T-helper 2 cell (primary cell): ENCODE measurements at places on chromosomes 5 and 9.

DNA sequence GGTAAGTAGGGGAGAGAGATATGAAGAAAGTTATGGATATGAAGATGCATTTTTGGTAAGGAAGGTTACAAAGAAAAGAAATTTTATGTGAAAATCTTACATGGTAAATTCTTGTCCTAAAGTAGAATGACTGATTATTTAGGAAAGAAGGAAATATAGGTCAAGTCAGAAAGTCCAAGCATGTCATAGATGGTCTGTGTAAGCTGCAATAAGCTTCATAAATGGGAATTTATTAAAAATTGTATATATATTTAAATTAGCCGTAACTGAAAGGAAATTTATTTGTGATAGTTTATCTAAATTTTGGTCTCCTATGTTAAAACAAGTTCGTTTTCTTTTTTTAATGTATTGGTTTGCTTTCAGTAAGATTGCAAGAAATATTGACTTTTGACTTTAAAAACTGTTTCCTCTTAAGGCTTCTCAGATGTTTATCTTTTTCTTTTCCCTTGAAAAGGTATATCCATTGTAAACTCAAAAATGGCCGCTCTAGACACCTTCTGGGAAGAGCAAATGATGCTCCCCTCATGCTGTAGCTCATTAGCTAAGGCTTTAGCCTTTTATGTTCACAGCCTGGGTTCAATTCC, 46.8 kb upstream of the HAPLN1 start:
- no peak for DNase-seq

- DNase-seq = peak; percentile 65
Measured at GRCh38 chr5:60597572-60598320, 102.2 kb downstream of the DEPDC1B start.

GRCh38 chr5:132009706-132010405, 1.6 kb downstream of the ACSL6 start:
- no peak for DNase-seq

DNA sequence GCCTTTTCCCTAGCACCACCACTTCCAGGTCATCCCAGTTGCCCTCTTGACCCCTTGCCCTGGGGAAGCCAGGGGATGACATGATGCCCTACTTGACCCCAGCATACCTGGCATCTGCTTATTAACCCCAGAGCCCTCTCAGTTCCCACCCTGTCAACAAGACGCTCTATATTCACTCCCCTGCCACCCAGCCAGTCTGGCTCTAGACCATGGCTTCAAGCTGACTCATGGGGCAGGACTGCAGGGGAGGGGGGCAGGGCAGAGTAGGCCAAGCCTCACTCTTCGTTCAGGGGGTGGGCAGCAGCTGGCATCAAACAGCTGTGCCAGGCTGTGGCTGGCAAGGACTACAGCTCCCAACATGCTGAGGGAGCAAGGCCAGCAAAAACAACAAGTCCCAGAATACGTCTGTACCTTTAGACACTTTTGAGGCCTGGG, 5.3 kb downstream of the ATOSB start:
- no peak for DNase-seq

DNA sequence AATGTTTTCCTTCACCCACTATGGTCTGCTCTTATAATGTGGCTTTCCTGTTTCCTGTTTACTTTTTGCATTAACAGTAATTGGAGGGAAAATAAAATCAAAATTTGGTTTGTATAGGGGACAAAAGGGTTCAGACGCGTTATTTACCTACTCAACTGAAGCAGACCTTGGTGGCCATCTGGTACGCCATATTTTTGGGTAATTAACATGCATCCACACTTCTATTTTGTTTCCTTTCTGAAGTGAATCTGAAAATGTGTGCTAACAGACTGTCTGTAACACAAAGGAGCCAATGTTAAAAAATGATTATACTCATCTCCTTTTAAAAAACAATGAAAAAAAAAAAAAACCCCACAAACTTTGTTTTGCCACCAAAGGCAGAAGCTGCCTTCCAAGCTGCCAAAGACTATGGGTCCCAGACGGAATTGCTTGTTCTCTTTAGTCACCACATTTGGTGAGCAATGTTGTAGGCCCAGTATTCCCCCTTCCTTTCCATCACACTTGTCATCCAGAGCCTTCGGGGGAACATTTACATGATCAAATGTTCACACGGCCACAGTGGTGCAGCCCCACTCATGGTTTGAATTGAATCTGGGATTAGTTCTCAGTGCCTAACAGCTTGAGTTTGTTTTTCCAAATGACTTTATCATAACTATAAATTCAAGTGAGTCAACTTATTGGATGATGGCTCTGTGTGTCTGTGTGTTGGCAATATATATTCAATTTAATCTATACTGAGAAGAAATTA, 323.7 kb upstream of the CD180 start:
- no peak for DNase-seq

GRCh38 chr5:123671042-123671441, 159.1 kb downstream of the CSNK1G3 start:
- no peak for DNase-seq

DNA sequence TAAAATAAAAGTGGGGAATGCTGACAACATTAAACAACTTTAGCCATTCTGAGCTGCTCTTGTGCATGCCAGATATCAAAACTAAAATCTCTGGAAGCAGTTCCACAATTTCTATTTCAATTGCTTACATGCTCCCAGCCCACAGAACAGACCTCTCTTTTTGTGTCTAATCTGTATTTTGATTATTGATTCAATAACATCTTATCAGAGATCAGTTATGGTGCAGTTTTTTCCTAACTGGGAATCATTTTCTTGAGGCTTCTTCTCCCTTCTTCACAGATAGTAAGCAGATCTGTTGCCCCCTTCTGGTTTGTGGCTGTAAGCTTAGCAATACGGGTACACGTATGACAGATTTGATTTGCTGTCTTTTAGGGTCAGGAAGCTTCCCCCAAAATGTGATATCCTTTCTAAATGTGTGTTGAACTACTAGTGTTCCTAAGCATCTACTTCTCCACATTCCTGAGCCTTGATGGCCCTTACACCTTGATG, 39.4 kb downstream of the MRPS27 start:
- peak; percentile 9 for DNase-seq

DNA sequence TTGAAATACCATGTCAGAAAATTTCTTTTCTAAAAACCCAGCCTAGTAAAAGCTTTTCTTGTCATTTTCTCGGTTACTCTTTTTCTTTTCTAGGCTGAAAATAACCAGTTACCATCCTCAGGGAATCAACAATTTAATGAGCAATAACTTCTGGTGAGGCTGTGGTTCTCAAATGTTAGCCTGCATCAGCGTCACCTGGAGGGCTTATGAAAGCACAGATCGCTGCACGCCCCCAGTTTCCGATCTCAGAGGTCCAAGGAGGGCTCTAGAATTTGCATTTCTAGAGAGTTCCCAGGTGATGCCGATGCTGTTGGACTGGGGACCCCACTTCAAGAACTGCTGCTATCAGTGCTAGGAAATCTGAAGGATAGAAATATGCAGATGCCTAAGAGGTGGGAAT, 28.9 kb upstream of the TLE1 start:
- no peak for DNase-seq

- DNase-seq = no peak
Measured at GRCh38 chr5:96214442-96215197, 218.4 kb downstream of the PCSK1 start.

- peak; percentile 9 for DNase-seq
Measured at GRCh38 chr5:38556599-38557307, at the start of gene LIFR. Gene LIFR, minus strand, starts transcription at chr5:38556646. Its CDS starts 25,999 bp downstream, at chr5:38530647.

GRCh38 chr5:127586066-127586770, 62.7 kb upstream of the CTXN3 start:
- DNase-seq = peak; percentile 26

- DNase-seq = no peak
Measured at GRCh38 chr9:89179540-89179894, 899 bp upstream of the SHC3 start.

DNA sequence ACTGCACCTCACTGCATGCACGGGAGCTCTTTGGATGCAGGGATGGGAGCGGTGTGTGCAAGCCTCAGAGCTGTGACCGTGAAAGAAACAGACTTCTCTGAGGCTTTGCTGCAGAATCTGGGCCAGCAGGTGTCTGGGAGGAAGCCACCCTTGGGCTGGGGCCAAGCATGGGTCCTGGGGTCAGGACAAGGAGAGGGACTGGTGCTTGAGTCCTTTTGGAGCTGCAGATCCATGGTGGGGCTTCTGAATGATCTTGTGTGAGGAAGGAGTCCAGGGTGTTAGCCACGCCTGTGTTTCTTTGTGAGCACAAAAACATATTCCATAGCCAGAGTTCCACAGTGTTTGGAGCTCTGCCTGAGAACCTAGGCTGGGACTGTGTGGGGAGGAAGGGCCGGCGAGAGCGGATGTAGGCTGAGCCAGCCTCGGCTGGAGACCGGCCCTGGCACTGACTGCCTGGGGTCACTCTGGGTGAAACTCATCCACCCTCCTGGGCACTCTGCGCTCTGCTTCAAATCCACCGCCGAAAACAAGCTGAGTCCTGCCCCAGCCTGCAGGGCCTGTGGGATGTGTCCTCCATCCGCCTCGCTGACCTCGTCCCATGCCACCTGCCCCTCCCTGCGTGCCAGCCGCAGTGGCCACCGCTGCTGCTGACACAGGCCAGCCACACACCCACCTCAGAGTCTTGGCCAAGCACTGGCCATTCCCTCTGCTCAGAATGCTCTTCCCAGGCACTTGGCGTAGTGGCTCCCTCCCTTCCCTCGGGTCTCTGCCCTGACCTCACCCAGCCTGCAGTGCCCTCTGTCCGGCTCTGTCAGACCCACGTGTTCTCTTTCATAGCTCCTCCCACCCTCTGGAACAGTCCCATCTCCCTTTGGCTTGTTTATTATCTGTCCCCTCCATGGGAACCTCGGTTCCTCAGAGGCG, 26.7 kb downstream of the ERGIC1 start:
- DNase-seq = no peak

DNA sequence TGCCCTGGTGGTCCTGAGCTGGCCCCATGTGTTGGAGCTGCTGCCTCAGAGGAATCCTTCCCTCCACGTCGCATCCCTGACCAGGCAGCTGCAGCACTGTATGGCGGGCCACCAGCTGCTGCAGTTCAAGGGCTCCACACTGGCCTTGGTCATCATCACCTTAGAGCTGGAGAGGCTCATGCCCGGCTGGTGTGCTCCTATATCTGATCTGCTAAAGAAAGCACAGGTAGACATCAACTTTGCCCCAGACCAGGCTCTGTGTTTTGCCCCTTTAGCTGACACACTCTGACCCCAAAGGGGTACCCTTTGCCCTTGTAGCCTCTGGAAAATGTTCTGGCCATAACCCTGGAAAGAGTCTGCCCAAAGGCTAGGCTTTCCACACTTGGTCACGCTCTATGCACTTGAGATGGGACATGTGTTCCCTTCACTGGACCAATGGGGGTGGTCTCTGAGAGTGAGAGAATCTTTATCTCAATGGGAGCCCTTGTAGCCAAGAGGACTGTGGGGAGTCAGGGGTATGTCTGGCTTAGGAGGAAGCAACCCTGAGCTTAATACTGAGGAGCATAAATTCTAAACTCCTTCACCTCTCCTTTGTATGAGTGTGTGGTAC, 4.8 kb downstream of the CCNI2 start:
- no peak for DNase-seq

DNA sequence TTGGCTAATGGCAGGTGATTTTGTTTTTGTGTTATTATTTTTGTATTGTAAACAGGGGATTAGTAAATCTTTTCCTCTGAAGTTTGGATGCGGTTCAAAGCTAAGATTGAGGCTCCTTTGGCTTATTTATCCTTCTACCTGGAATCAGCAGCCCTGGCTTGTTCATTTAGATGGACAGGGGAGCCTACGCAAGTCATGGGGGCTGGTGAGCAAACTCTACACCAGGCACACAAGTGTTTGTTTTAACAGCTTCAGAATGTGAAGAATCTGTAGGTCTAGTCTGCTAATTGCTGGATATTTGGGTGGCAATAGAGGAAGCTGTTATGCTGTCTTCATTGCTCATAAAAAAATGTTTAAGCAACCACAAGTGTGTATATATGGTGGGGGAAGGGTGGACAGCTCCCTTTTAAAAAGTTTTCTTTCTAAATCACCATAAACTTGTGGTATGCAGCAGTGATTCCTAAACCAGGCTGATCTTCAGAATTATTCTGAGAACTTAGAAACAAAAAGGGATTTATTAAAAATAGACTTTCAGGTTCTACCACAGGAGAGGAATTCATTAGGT, 20.7 kb downstream of the ZNF462 start:
- no peak for DNase-seq

GRCh38 chr9:92266486-92266885, 27.0 kb downstream of the IARS1 start:
- DNase-seq = no peak

GRCh38 chr9:134992755-134993124, 75.0 kb upstream of the FCN1 start:
- DNase-seq = no peak
